ENCODE measurements at places on chromosomes 11 and 22.

GRCh38 chr22:45225732-45226502, 14.8 kb downstream of the KIAA0930 start:
- DNase-seq, result peak; percentile 54

- DNase-seq, result peak; percentile 54
These were observed 23.7 kb downstream of the ADAMTS8 start for GRCh38 chr11:130404727-130405126.

DNA sequence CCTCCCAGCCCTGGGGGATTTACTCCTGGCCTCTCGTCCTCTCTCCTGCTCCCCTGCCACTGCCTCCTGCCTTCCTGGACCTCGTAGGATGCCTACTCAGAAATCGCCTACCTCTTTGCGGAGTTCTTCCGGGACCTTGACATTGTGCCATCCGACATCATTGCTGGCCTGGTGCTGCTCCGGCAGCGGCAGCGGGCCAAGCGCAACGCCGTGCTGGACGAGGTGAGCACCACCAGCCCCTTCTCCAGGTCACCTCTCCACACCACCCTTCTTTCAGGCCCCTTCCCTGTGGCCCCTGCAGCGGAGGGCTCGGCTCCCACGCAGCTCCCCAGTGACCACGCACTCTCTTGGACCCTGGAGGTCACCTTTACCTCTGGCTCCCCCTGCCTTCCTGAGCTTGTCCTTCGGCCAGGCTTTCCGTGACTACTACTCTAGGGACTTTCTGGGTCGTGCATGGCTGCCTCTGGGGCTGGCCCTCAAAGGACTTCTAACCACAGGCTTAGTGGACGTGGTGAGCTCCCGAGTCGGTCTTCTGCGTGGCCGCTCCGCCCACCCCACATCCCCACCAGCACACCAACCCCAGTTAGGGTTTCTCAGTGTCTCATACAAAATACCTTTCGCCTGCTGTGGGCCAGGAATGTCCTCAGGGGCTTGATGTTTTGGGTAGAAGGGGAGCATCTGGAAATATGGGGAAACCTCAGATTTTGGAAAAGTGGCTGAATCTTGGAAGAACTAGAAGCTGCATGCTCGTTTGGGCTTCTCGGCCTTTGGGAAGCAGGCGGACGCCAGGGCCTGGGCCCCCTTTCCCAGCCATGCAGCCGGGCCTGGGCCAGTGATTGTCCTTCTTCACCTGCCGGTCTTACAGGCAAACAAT, 24.1 kb upstream of the MYRF start:
- DNase-seq, result no peak

DNA sequence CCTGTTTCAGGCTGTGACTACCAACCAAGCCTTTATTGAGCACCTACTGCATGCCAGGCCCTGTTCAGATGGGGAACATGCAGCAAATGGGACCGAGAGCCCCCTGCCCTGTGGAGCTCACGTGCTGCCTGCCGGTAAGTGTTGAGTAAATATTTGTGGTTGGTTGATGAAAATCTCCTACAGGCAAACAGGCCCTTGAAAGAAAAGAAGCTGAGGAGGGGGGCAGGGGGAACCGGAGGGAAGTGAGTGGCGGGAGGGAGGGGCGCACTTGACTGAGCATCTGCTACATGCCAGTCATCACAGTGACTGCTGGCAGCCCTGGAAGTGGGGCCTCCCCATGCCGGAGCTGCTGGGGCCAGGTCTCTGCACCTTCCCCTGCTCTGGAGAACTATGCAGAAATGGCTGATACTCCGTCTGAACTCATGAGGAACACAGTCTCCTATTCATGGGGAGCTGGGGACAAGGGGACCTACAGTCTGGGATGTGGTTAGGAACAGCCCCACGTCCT, 34.2 kb downstream of the MACROD1 start:
- DNase-seq, result no peak

DNA sequence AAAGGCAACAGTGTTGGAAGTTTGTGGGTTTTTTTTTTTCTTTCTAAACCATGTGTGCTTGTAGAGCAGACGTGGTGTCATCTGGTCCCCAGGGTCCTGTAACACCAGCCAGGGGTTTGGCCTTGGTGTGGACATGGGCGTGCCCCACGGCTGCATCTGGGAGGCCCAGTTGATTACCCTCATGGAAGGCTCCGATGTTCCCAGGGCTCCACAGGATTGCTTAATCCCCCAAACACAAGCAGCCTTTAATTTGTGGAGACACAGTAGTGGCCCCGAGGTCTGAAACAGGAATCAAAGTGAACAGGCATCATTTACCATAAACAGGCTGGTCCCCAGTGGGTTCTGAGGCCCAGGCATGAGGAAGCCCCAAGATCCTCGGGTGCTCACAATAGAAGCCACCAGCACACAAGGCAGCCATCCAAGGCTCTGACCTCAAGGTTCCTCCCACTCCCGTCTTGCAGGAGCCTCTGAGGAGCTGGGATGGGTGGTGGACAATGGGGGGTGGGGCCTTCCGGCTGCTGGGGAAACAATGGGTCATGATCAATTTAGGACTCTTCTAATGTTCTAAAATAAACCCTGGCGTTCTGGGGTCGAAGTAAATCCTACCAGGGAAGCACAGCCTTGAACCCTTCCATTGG, 115.0 kb upstream of the CD82 start:
- no peak for DNase-seq

- DNase-seq, result no peak
These were observed 30.1 kb downstream of the RCN1 start for GRCh38 chr11:32121012-32121411.

GRCh38 chr22:42717197-42717928, 3.3 kb downstream of the A4GALT start:
- peak; percentile 77 for DNase-seq

DNA sequence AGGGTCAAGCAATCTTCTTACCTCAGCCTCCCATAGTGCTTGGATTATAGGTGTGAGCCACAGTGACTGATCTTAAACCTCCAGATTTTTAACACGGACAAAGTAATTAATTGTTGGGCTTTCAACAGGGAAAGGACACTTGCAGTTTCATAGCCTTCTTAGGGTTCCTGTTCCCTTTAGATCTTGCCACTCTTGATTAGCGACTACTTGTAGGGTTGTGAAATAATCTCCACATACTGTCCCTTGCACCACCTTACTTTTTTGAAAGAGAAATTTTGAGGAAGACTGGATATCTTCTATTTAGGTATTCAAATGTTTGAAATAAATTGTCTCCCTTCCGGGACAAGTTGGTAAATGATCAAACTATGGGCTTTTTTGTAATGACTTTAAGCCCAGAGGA, 7.6 kb downstream of the MS4A4E start:
- no peak for DNase-seq

DNA sequence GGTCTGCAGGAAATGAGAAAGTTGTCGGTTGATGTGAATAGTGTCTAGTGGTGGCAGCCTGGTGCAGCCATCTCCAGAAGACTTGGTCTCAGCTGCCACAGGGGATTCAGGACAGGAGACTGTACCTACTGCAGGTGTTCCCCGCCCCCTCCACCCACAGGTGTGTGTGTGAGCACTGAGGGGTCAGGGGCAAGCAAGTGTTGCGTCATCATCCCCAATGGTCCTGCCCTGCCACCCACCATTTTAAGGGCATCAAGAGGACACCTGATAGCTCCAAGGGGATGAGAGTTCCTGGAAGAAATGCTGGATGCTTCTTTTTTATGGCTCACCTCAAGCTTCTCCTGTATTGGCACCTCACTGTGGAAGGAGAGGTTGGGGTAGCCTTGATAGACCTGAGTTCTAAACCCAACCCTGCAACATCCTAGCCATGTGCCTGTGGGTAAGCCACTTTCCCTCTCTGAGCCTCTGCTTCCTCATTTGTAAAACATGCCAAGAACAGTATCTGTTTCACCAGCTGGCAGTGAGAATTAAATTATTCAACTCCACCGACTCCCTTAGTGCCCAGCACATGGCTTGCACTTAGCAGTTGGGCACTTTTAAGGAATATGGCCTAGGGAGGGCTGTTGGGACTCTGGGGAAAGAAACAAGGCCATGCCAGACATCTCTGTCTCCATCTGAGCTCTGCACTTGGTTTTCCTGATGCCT, 6.1 kb downstream of the C11orf91 start:
- DNase-seq, result no peak

DNA sequence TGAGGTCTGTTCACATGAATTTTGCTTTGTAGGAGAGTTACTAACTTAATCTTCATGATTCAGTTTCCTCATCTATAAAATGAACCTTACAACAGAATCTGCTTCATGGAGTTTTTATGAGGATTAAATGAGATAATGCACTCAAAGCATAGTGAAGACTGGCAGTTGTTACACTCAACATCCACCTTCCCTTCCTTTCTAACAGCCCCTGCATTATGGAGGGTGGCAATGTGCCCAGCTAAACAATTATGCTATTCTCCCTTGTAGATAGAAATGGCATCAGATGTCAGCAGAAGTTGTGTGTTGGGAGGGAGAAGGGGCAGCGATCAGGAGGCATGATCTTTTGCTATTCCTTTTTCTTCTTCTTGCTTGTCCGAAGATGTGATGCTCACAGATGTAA, 6.5 kb downstream of the POU2AF1 start:
- DNase-seq, result no peak

DNA sequence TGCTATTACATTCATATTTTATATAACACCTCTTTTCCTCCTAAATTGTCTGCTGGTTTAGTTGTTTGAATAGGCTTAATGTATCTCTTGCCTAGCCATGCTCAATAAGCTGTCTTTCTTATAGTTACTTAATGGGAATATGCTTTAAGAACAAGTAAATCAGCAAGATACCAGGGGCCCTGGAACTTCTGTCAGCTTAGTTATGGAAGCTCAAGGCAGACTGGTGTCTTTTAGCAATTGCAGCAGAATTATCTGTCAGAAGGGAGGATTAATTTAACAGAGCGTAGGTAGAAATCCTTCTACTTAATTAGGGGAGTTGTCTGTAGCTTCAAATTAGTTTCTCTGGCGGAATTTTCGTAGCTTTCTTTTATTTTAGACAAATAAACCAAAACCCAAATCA, 94.9 kb downstream of the C11orf91 start:
- DNase-seq, result no peak

DNA sequence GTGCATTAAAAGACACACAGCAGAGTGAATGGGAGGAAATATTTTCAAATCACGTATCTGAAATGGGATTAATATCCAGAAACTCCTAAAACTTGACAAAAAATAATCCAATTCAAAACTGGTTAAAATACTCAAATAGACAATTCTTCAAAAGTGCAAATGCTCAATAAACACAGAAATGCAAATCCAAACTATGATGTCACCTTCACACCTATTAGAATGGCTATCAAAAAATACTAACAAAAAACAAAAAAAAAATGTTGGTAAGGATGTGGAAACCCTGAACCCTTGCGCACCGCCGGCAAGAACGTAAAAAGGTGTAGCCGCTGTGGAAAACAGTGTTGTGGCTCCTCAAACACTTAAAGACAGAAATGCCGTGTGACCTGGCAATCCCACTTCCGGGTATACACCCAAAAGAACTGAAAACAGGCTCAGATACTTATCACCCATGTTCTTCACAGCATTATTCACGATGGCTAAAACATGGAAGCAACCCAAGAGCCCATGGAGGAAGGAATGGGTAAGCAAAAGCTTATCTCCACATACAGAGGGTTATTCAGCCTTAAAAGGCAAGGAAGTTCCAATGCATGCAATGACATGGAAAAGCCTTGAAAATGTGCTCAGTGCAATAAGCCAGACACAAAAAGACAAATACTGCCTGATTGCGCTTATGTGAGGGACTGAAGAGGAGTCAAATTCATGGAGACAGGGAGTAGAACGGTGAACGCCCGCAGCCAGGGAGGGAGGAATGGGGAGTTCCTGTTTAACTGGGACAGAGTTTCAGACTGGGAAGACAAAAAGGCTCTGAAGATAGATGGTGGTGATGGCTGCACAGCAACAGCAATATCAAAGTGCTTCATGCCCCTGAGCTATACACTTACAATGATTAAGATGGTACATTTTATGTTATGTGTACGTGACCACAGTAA, 19.6 kb downstream of the BRD1 start:
- DNase-seq, result no peak

DNA sequence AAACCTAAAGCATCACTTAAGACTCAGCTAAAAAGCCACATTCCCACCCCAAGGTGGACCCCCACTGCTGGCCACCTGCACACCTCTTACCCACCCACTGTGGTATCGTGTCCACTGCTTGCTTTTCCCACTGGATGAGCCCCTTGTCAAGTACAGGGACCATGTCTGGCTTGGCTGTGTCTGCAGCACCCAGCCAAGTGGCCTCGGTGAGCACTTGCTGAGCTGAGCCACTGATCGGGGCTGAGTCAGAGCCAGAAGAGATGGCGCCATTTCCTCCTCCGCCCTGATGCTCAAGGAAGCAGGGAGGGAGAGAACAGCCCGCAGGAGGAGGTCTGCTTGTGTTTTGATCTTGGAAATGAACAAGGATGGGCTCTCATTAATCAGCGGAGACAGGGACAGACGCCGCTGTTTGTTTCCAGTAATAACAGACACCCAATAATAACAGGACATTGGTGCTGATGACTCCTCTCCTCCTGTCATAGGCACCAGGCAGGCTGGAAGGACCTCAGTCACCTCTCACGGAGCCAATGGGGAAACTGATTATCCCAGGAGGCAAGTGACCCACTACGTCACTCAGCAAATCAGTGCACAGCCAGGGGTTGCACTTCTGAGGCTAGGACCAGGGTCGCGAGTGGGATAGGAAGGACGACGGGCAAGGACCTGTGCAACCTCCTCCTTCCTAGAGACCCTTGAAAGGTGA, 85.2 kb upstream of the RTL6 start:
- DNase-seq, result peak; percentile 41

DNA sequence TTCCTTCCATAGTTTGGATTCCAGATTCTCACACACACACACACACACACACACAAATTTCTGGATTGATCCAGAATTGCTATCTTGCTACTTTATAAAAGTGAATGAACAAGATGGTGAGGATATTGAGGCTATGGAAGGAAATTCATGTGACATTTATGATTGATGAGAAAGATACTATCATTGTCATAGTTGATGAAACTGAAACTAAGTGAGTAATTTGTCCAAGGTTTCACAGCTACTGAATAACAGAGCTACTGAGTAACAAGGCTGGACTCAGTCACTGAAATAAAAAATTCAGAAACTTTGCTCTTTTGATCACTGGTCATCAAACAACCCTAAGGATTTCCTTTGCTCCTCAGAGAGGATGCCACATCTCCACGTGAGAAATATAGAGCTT, 16.2 kb downstream of the OR5D16 start:
- no peak for DNase-seq

- DNase-seq, result peak; percentile 26
These were observed 11.3 kb upstream of the KCNJ5 start for GRCh38 chr11:128879817-128880216.

DNA sequence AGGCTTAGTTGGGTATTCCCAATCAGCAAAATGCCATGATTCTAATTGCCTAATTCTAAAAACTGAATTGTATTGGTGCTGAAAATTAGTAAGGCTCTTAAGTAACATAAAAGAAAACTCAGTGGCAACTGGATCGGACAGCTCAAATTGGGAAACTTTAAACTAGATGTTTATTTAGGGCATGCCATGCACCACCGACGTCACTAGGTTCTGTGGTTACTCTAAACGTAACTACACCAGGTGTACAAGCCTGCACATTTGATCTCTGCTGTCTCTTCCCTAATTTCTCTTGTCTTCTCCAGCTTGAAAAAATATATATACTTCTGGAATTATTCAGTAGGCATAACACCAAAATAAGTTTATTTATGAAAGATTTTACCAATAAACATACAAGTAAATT, 378.2 kb downstream of the DCDC1 start:
- no peak for DNase-seq
